ENCODE measurements at places on chromosomes 2 and 18.
A peak's percentile ranks its signal among the peaks of the same experiment; 100 is the strongest.

DNA sequence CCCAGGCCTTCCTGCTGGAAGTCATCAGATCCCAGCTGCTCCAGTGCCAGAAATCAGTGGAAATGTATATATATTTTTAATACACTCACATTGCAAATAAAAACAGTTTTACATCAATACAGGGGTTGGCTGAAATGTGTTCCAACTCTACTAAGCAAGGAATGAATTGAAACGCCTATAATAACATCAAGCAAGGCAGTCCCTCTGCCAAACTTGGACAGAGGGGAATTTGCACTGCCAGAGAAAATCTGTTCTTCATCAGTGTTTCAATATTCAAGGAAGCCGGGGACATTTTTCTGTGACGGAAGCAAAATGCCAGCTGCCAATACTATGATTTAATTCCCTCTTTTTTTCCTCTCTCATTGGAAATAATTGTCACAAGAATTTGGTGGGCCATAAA is 335.3 kb downstream of the TNS1 start:
- DNase-seq: no peak

DNA sequence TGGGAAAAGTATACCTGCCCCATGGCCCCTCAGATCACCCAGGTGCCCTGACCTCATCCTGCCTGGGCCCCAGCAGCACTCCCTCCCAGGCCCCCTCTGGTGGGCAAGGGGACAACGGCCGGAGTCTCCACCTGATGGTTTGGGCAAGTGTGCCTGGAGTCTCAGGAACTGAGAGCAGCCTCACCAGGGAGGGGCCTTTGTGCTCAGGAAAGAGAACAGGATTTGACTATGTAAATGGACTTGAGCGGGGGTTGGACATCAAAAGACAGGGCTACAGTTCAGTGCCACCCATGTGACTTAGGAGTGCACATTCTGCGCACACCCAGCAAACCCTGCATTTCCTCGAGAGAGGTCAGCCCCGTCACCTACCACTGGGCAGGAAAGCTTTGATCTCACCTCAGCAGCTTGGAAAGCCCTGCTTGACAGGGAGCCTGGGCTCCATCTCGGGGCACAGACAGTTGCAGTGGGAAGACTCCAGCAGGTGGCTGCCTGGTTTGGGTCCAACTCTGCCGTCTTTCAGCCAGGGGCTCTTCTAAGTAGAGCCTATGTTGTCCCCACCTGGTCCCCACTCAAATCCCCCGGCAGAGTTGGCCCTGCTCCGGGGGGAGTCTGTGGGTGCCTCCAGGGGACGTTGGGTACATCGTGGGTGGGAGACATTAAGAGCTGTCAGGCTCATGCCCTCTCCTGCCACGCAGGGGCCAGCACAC is 3.3 kb downstream of the INPP5D start:
- DNase-seq: no peak

DNA sequence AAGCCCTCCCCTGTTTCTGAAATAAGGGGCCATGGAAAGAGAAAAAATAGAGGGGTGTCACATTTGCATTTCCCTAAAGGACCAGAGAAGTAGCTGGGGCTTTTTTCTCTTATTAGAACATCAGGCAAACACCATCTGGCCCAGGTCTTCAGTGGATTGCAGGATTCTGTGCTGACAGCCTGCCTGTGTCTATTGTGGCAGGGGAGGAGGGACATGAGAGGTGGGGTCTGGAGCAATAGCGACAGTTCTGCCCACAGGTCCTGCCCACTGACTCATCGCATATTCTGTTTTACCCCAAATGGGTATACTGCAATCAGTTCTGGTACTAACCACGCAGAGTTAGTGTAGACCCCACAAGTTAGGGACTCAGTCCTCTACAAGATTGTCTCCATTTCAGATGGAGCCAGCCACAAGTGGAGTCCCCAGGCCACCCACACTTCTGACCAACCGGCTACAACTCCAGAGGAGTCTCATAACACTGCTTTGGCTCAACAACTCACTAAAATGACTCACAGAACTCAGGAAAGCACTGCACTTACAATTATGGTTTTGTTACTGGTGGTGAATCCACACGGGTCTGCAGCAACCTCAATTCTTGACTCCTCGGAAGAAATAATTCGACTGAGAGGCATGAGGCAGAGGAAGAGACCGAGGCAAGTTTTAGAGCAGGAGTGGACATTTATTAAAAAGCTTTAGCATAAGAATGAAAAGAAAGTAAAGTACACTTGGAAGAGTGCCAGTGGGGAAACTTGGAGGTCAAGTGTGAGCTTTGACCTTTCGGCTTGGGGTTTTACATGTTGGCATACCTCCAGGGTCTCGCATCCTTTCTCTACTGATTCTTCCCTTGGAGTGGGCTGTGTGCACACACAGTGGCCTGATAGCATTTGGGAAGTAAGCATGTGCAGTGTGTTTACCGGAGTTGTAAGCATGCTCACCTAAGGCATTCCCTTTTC is 146.4 kb upstream of the SPATS2L start:
- DNase-seq: no peak

DNA sequence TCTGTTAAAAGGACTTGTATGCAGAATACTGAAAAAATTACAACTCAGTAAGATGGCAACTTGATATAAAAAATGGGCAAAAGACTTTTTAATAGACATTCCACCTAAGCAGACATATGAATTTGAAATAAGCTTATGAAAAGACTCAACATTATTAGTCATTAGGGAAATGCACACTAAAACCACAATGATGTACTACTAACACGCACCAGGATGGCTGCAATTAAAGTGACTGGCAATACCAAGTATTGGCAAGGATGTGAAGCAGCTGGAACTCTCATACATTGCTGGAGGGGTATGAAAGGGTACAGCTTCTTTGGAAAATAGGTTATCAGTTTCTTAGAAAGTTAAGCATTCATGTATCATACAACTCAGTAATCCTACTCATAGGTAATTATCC is 3.2 kb upstream of the ENOSF1 start:
- no peak for DNase-seq

GRCh38 chr2:186912979-186913378 is 64.0 kb upstream of the ZSWIM2 start:
- DNase-seq: no peak

DNA sequence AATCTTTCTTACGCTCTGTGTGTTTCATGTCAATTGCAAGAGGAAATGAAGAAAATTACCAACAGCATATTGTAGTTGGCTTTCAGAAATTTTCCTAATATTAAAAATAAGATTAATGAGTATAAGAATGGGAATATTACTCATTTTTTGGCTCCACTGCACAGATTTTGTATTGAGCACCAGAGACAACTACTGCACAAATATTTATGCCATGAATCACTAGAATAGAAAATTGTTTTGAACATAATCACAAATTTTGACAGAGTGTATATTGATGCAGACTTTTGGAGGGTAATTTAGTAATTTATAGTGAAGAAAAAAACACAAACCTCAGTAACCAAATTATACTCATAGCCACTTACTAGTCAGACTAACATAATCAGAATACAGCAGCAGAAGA is 118.3 kb downstream of the DOK6 start:
- DNase-seq: no peak

DNA sequence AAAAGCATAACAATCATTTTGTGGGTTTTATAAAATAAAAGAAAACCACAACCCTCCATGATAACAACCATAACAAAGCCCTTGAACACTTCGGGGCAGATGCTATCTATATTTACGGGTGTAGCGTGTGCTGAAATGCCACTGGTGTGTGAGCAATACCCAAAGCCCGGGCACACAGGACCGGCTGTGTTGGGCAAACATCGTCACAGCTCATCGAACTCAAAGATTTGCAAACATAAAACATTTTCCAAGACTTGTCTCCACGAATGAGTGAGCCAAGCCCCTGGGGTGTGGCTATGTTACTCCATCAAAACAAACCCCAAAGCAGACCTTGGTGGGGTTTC is 290.2 kb downstream of the LPIN1 start:
- no peak for DNase-seq

DNA sequence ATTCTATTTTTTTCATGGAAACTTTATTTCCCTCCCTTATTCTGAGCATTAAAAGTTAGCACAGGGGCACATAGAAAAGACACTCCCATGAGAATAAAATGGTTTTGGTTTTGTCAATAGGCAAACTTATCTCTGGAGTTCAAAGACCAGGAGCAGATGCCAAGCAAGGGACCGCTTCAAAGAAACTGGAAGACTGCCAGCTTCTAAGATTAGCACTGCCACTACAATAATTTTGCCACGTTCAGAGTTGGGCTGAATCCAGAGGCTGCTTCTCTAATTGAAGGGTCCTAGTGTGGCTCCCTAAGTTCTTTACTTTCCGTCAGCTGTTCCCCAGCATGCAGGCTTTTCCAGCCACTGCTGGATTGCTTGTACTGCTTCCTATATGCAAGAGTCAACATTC is 681.0 kb upstream of the GCFC2 start:
- DNase-seq: no peak

DNA sequence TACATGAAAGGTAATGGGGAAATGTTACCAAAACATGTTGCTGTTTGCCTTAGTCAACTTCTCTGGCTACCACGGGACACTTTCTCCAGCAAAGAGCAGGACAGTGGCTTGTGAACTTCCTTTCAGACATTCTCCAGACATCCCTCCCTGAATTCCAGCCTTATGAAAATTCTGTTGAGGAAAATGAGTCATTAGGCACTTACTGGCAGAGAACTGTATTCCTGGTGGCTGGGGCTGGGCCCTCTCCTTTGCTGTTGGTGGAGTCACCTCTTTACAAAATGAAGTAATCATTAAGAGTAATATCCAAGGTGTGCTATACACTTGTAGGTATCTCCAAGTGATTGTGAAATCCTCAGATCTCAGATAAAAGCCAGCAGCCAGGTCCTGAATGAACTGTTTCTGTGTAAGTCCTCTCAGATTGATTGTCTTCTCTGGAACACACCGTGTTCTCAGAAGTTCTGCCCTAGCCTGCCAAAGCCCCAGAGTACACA is 1.3 kb upstream of the FAP start:
- peak; percentile 71 for DNase-seq

Data from COLO829 (cell line).